ENCODE measurements at places on chromosomes 2 and 18.

GRCh38 chr18:54626779-54627178, 35.7 kb downstream of the DYNAP start:
- no peak for DNase-seq

DNA sequence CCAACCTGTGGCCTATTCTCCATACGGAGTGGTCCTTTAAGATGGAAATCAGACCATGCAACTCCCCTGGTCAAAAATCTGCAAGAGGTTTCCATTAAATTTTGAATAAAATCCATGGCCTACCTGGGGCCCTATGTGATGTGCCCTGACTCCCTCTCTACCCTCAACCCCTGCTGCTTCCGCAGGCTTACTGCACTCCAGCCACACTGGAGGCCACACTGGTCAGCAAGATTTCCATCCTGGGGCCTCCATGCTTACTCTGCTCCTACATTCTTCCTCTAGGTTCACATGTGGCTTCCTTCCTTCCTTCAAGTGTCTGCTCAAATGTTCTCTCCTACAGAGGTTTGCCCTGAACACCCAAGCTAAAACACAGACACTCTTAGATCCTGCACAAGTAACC, 40.6 kb downstream of the FARSB start:
- no peak for DNase-seq

- DNase-seq: no peak
These were observed 494 bp downstream of the HNRNPLL start for GRCh38 chr2:38602136-38602731.

- DNase-seq: peak; percentile 92
These were observed 873 bp upstream of the SH3RF3 start for GRCh38 chr2:109128048-109128615.

DNA sequence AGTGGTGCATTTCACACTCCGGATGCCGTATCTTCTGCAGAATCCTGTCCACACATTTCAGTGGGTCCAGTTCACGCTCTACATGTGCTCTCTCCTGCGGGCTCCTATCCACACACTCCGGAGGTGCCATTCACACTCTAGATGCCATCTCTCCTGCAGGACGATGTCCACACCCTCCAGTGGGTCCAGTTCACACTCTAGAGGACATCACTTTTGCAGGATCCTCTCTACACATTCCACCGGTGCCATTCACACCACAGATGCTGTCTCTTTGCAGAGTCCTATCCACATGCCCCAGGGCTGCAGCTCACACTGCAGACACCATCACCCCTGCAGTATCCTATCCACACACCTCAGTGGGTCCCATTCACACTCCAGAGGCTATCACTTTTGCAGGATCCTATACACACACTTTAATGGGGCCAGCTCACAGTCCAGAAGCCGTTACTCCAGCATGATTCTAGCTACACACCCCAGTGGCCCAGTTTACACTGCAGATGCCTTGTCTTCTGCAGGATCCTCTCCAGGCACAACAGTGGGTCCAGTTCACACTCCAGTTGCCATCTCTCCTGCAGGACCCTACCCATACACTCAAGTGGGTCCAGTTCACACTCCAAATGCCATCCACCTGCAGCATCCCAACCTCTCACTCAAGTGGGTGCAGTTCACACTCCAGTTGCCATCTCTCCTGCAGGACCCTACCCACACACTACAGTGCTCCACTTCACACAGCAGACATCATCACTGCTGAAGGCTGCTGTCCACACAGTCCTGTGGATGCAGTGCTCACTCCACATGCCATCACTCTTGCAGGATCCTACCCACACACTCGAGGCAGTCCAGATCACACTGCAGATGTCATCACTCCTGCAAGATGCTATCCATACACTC, 2.1 kb upstream of the PXDN start:
- no peak for DNase-seq

DNA sequence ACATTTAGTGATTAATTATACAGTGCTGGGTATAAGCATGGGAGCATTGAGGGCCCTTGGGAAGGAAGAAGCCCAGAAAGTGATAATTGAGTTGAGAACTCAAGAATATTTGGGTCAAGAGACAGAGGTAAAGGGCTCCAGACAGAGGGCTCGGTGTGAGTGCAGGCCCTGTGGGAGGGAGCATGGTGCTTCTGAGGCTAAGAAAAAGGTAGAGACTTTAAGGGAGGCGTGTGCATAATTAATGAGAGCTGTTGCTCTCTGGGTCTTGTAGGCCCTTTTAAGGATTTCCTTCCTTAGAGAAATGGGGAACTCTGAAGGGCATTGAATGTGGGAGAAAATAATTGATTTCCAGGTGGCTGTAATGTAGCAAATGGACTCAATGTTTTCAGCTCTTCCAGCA, 735.0 kb upstream of the POU3F3 start:
- DNase-seq: no peak

- no peak for DNase-seq
These were observed 10.8 kb upstream of the NCK2 start for GRCh38 chr2:105733875-105734274.

DNA sequence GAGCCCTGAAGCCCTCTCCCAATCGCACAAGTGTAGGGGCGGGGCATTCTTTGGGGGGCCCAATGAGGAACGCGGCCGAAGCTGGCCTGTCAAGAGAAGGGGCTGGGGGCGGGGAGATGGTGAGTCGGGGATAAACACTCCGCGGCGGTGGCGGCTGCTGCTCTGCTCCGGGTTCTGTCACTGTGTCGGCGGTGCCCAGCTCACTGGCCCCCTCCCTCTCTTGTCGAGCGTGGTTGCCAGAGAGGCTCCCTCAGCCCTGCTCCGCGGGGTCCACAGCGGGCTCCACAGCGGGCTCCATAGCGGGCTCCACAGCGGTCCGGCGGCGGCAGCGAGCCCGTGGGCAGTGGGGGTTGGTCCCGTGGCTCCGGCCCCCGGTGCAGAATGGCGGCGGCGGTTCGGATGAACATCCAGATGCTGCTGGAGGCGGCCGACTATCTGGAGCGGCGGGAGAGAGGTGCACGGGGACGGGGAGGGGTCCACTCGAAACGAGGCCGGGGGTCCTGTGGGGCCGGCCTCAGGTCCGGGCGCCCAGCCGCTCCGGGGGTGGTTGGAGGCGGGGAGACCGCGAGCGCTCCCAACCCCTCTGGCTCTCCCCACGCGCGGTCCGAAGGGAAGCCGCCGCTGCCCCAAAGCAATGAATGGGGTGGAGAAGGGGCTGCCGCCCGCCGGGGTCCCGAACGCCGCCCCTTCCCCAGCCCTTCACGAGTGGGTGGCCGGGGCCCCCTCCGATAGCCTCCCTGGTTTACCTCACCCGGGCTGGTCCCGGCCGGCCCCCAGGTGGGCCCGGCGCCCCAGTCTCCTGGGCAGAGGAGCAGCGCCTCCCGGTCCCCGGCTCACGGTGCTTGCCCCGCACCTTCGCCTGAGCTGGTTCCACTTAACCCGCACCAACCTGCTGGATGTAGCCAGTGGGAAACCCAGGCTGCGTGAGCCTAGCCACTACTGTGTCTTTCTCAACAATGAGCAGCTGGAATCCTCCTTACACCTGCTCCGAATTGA, at the start of gene MXD1:
Gene MXD1 (plus strand): TSS at position 160 of the 996 bp plus-strand sequence. CDS start 222 bp downstream, at position 382.
- no peak for DNase-seq

- DNase-seq: no peak
These were observed 12.1 kb downstream of the METTL4 start for GRCh38 chr18:2559249-2559648.

- no peak for DNase-seq
These were observed 44.9 kb downstream of the MRPL35 start for GRCh38 chr2:86243950-86244733.

DNA sequence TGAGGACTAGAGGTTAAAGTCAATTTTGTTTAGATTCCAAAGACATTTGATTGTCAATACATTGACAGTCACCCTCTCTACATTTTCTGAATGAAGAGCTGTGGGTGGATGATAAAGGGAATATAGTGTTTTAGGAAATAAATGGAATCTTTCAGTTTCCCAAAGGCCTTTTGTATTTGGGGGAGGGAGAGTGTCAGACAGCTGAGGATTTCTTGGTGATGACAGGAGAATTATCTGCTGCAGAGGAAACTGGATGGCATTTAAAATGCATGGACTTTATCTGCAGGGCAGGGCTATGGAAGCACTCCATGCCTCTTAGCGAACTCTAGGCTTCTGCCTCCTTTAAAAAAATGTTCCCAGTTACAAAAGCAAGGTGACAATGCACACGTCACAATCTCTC, 195.1 kb downstream of the KCNS3 start:
- DNase-seq: no peak

- DNase-seq: no peak
These were observed 100.9 kb downstream of the DPP10 start for GRCh38 chr2:114543236-114543766.
